ENCODE measurements at places on chromosomes 2 and 18. TPM values are rescaled to one million over a fixed set of nuclear protein-coding genes. Genes with fewer than 3 reads are reported as not detected.

- no peak overlapping the region for H3K27ac ChIP-seq
- no peak for DNase-seq
- no peaks in the 10 kb centered on the region for H3K36me3 ChIP-seq
- H3K27me3 ChIP-seq = peaks cover 16% of the 10 kb centered on the region
- H3K4me3 ChIP-seq = no peak overlapping the region
Observed at GRCh38 chr2:120421126-120421829, 75.3 kb downstream of the INHBB start.

DNA sequence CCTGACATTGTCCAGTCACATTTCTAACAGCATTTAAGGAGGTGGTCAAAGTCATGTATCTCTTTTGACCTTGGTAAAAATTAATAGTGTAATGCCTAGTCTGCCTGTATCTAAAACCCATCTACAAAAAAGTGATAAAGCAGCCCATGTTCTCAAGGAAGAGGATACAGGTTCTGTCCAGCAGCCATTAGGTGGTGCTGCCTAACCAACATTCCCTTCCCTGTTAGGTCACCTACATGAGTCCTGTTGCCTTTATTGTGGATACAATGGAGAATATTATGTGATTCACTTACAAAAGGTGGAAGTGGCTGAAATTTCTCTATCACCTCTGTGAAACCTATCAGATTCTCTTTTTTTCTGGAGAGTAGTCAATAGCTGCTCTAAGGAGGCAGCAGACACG, 52.5 kb downstream of the AQP4 start:
- DNase-seq = no peak
- no peaks in the 10 kb centered on the region for H3K4me1 ChIP-seq
- H3K36me3 ChIP-seq = no peaks in the 10 kb centered on the region
- no peak overlapping the region for H3K27ac ChIP-seq
- H3K27me3 ChIP-seq = no peaks in the 10 kb centered on the region

DNA sequence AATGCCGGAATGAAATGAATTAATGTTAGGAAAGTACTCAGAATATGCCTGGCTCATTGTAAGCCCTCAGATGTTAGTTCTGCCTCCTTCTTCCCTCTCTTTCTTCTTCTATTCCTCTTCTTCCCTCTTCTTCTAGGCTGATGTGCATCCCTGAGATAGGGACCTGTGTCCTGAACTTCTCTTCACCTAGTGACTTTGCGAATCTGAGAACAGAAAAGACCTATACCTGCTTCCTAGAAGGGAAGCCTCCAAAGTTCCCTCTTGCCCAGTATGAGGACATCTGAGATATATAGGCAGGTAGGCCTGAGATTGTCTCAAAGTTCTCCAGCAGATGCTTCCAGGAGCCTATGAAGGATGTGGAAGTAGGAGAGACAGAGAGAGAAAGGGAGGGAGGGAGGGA, 8.1 kb upstream of the CYP27A1 start:
- DNase-seq = no peak
- no peak overlapping the region for H3K4me3 ChIP-seq
- no peak overlapping the region for H3K27ac ChIP-seq

CCDC195 gene
- not detected for total RNA-seq

IL36G gene
- total RNA-seq = not detected

CDH2 gene
- total RNA-seq = 2.0 TPM

Data from fibroblast of lung (primary cell).